ENCODE measurements at places on chromosomes 4 and X.

DNA sequence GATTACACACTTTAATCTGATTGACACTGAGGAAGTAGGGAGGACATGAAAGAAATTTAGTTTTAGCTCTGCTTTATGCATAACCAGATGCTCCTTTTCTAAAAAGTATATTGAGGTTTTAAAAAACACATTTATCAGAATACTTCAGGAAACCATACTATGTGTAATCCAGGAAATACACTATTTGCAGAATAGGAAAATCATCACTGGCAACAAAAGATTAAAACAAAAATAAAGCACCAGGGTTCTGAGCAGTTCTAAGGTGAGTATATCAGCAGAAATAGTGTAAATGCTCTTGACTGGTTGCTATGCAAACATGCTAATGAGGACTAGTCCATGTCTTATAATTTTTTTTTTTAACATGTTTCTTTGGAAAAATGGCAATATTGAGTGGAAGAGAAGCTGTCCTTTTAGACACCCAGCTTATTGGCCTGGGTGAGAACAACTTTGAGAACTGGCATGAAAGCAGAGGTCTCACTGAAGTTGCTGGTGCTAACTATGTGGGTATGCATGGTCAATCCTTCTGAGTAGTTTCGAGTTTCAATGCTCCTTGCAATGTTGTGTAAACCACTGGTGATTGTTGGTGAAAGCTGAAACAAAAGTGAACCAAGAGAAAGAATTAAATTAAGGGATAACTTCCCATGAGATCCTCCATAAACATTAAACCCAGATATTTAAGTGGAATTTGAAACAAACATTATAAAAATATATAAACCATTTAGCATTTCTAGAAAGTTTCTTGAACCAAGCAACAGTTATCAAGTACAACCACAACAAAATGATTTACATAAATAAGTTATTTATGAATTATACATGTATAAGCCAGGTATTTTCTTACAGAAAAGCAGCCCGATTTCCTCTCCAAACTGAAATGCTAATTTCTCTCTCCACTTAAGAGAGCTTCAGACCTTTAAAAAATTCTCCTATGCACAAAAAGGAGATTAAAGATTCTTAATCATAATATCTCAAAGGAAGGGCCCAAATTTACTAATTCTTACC lies 20.4 kb upstream of the SCD5 start:
- no peak for DNase-seq

DNA sequence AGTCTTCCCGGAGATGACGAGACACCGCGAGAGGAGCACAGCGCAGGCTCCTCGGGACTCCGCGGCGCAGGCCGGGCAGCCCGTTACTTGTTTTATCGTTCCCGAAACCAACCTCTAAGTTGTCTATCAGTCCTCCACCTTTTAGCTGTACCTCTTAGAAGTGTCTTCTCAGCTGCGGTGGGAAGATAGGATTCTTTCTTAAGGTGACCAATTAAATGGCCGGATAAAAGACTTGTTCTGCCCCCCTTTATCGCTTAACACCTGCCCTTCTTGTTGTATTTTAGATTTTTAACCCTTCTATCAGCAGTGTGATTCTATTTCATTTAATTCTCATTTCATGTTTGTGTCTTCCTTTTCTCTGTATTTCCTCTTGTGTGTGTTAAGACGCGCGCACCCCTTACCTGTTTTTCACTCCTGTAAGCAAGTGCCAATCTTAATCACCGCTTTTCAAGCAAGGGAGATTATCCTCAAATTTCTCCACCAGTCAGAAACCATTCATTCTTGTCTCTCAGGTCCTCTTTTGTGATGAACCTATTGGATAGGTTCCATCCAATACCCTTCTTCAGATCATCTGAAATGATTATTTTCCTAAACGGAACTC lies at the start of gene SLC9B2:
TSS of gene SLC9B2 (minus strand) at position 15 of the 601 bp plus-strand sequence. CDS start 9,211 bp downstream, outside the sequence.
- DNase-seq = no peak

DNA sequence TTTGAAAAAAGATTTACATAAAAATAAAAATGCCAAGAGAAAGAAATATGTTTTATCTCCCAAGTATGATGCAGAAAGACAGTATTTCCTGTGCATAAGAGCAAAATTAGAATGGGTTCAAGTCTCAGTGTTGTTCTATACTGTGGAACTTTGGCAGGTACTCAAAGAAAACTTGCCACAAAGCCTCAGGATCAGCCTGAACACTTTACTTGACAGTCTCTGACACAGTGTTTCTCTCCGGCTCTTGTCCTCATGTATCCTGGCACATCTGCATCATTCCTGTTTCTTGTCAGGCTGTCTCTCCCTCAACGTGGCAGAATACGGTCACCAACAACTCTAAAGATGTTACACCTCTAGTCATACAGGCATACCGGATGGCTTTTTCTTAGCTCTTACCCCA lies 273.7 kb downstream of the ARHGAP24 start:
- no peak for DNase-seq

DNA sequence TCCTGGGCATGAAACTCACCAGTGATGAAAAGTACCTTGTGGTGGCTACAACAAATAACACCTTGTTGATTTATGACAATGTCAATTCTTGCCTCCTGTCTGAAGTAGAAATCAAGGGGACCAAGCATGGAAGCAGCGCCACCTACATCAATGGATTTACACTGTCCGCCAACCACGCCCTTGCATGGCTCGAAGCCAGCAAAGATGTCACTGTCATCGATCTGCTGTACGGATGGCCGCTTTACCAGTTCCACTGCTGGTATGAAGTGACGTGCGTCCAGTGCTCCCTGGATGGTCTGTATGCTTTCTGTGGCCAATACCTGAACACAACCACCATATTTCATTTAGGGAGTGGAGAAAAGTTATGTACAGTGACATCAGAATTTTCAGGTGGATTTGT lies 200.5 kb downstream of the NWD2 start:
- no peak for DNase-seq

DNA sequence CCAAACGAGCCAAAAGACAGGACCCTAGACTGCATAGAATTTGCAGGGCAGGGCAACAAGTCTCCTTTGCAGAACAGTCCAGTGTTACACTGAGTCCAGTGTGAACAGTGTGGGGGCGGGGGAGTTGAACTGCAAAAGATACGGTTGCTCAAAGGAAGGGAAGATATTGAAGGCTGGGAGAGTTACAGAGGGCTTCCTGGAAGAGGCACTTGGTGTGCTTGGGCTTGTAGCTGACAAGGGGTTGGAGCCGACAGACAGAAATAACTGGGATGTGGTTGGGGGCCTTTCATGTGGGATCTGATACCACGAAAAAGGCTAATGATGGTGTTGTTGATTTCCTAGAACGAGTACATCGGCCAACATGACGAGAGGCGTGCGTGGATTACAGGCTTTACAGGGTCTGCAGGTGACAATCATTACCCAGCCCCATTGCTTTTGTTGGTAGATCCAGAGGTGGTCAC lies 6.1 kb downstream of the XPNPEP2 start:
- no peak for DNase-seq

DNA sequence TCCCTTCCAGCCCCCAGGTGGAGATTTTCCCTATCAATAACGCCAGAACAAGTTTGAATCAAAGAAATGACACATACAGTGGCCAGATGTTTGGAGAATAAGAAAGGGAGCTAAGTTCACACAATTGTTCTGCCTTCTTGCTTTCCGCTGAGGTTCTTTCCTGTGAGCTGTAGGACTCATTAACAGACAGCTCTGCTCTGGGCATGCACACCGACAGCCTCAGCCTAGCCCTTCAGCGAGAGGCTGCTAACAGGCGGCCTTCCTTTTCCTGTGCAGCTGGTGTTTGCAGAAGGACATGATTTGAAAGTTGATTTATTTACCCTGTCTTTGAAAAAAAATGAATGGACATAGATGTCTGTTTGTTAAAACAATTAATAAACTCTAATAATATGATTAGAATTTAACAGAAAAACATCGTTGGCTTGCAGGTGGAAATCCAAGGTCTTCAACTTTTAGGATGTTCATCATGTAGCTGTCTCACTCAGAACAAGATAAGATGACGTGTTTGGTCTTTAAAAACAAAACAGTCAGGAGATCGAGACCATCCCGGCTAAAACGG lies 183.3 kb downstream of the KDR start:
- no peak for DNase-seq
